Neural crest cell (in vitro differentiated cells): ENCODE measurements at places on chromosomes 16 and 17.

DNA sequence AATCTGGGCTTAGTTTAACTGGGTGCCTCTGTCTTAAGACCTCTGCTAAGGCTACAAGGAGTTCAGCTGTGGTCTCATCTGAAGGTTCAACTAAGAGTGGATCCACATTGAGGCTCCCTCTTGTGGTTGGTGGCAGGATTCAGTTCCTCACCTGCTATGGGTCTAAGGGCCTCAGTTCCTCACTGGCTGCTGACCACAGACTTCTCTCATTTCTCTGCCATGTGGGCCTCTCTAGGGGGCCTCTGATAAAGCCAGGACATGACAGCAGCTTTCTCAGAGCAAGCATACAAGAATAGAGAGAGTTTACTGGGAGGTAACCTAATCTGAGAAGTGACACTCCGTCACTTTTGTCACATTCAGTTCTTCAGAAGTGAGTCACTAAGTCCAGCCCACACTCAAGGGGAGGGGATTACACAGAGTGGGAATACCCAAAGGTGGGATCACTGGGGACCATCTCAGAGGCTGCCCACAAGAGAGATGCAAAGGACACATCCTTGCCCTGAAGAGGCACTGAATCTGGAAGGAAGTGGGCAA, 19.2 kb upstream of the ABAT start:
- DNase-seq, result peak; percentile 32

- no peak for DNase-seq
These were observed 285 bp downstream of the C17orf99 start for GRCh38 chr17:78146471-78146869.

- DNase-seq, result no peak
These were observed 313.7 kb downstream of the SEC14L1 start for GRCh38 chr17:77454242-77455095.

GRCh38 chr17:74527756-74528155, 3.5 kb downstream of the CD300LB start:
- DNase-seq, result no peak

- DNase-seq, result no peak
These were observed 31.6 kb downstream of the VPS53 start for GRCh38 chr17:683040-683439.

- DNase-seq, result peak; percentile 87
These were observed at the start of gene BRCA1 for GRCh38 chr17:43125133-43125966. Gene BRCA1 (minus strand): TSS chr17:43125364. CDS start chr17:43124096, 1,268 bp downstream.

DNA sequence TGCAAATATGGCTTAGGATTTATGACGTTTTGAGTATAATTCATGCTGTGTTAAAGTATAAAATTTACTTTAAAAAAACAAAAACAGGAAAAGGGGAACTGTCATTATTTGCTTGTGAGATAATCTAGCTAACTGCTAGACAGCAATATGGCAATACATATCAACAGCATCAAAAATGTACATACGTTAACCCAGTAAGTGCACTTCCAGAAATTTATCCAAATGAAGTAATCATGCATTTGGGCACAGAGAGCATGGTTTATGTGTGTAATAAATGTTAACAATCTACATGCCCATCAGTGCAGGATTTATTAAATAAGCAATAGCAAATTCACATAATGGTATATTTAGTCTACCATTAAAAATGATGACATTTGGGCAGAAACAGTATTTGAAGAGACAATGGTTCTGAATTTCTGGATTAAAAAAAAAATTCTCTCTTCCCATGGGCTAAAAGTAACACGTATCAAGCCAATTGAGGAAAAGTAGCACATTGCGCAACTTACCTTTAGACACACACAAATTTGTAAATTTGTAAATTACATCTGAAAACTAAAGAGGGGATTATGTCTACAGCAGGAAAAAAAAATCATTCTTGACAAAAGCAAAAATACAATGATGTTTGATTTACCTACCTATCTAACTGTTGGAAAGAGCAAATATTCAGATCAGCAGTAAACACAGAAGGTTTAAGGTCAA, 80.2 kb downstream of the CACNG1 start:
- no peak for DNase-seq

DNA sequence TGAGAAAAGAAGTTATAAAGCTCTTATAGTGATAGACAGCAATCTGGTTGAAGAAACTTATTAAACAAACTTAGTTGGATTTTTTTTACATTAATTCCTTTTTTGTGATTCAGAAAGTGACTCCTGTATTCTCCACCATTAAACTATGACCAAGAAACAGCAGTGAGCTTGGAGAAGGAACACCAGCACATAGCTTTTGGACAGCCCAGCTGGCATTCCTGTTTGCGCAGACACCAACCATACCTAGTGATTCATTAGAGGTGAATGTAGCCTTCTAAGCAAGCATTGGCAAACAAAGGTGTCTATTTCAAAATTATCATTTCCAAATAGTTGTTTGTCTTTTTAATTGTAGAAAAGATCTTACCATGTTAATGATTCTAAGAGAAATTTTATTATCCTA, 94.4 kb downstream of the STXBP4 start:
- DNase-seq, result no peak

GRCh38 chr16:15790458-15790857, 66.4 kb downstream of the MYH11 start:
- DNase-seq, result no peak

GRCh38 chr17:8985054-8985701, 19.7 kb upstream of the PIK3R5 start:
- DNase-seq, result no peak
